Pancreas (tissue), 10 donors: ENCODE measurements at places on chromosomes 12 and 14. TPM values are rescaled to one million over a fixed set of nuclear protein-coding genes. Genes with fewer than 3 reads are reported as not detected.

DNA sequence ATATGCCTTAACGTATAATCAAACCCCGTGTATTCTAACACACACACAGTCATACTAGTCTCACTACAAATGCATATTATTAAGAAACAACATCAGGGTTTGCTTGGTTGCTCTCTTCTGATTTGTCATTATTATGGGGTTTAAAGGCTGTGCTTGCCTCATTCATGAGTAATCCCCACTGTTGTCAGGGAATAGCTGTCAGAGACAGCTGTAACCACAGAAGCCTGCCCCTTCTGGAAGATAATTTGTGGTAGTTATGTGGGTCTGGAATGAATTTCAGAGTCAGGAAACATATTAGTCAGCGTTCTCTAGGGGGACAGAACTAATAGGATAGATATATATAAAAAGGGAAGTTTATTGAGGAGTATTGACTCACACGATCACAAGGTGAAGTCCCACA is 456.9 kb upstream of the TMEM132C start:
- no peak for DNase-seq

DNA sequence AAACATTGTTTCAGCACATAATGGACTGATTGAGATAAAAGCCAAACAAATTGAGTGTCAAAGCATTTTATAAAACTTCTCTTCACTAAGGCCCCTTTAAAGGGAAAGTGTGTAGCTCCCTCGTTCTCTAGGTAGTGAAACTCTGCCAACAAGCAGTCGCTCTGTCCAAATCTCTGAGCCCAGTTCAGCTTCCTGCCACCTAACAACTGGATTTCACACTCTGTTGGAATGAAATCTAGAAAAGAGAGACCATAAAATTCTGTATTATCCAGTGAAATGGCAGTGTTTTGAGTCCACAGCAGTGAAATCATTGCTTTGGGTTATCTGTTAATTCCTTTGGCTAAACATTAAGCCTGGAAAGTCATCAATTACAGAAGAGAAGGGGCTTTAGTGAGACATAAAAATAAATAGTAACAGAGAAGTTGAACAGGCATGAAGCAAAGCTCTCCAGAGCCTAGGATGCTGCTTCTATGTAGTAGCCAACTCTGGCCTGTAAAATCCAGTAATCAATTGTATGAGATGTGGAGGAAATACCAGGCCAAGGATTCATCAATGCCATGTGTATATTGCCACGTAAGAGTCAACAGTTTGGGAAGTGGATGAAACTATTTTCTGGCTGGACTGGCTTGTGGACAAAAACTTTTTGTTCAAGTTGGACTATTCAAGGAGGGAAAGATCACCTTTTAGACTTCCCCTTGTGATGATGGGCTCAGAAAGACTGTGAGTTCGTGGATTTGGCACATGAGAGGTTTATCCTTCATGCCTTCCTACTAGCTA is 122.5 kb downstream of the WIF1 start:
- peak; percentile 31 for DNase-seq

Gene TGM1
- 2.1 TPM for total RNA-seq

Gene GPR137C
- total RNA-seq: 0.37 TPM

DNA sequence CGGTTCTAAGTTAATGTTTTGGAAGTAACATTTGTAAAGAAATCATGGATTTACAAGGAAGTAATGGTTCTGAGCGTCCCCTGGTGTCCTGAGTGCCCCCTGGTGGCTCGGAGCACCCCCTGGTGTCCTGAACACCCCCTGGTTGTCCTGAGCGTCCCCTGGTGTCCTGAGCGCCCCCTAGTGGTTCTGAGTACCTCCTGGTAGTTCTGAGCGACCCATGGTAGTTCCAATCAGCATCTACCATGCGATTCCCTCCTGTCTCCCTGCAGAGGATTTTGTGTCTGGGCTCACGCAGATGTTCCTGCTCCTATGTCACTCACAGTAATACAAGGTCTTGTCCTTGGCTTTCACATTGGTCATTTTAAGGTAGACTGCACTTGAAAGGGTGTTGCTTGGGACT is 1352.9 kb downstream of the TMEM121 start:
- DNase-seq: no peak

Gene BCL2L14
- total RNA-seq: 3.7 TPM

- DNase-seq: no peak
These were observed 4.3 kb upstream of the MYF6 start for GRCh38 chr12:80702889-80703805.

DNA sequence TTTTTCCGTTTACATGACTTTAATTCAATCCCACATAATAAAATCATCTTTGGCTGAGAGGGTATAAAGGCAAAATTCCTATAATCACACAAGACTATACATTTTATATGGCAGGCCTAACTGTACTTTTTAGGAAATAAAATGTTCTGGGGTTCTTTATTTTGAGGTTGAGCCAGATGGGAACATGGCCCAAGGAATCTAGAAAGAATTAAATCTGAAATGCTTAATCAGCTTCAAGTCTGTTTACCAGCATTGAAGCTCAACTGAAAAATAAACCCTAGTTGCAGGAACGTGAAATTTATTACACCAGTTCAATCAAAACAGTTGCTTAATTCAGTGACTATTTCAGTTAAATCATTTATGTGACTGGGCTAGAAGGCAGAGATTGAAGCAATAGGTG is 191.0 kb upstream of the BTG1 start:
- DNase-seq: no peak

DNA sequence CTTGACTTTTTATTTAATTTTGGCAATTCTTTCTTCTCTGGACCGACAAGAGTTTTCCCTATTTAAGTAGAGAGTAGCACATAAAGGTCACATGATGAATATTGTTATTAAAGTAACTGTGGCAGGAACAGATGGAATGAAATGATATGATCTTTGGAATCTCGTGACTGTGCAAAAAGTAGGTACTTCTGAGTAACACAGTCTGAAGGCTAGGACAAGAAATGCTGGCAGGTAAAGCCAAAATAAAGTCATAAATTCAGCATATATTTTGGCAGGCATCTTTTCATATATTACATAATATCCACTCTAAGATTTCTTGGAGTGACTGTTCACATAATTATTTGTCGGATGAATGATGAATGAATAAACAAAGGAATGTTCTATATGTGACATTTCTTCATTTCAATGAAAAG is 121.4 kb downstream of the EFCAB11 start:
- DNase-seq: no peak

Gene CABP1
- 0.46 TPM for total RNA-seq

Gene SIRT4
- total RNA-seq: 2.2 TPM

DNA sequence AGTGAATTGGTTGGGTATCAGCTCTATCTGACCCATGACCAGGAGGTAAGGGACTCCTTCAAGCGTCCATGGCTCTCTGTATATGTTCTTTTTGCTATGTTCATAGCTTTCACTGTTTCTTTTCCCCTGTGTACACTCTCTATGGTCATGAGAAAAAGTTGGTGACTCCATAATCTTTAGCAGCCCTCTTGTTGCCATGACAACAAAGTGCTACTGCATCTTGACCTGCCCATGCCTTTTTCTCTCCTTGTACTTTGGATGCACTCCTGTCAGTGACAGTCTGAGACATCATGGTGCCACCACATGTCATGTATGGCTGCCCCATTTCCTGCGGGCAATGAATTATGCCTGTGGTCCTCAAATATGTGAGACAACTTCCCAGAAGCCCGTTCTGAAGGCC is 280.2 kb downstream of the TMEM121 start:
- no peak for DNase-seq

- no peak for DNase-seq
These were observed 30.5 kb downstream of the RPH3A start for GRCh38 chr12:112822056-112822455.

DNA sequence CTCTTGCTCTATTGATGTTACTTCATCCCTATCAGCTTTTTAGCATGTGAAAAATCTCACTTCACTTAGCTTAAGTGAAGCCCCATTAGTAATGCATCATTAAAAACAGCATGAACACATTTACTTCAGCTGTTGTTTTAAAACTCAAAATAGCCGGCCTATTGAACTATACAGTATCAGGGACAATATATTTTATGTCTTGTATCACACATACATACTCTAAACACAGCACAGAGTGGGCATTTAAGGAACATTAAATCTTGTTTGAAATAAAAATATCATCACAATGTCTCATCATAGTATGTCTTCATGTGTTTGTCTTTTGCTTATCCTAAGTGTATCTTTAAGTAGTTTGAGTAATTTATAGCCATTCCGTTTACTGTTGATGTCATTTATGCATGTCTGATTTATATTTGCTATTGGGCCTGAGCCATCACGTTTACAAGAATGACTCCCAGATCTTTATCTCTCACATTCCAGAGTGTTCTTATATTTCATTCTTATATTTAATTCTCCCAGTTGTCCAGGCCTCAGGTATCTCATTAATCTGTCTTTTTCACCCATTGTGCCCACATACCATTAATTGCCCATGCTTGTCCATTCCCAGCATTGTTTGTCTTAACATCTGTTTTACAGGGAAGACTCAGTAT is 57.5 kb downstream of the ARHGAP5 start:
- no peak for DNase-seq

Gene TAS2R42
- not detected for total RNA-seq

DNA sequence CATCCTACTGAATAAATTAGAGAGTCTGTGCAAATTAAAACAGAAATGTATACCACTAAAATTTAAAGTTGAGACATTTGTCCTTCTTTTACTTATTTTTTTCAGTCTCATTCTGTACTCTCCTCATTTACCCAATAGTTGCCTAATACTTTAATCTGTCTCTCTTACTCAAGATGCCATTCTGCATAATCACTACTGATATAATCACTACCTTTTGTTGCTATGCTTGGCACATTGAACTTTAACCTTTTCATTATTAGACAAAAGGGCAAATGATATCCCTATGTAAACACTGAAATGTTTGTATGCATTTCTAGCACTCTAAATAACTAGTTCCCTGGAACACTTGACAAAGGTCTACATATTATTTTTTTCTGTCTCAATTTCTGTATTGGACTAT is 1108.3 kb upstream of the FLRT2 start:
- DNase-seq: no peak

DNA sequence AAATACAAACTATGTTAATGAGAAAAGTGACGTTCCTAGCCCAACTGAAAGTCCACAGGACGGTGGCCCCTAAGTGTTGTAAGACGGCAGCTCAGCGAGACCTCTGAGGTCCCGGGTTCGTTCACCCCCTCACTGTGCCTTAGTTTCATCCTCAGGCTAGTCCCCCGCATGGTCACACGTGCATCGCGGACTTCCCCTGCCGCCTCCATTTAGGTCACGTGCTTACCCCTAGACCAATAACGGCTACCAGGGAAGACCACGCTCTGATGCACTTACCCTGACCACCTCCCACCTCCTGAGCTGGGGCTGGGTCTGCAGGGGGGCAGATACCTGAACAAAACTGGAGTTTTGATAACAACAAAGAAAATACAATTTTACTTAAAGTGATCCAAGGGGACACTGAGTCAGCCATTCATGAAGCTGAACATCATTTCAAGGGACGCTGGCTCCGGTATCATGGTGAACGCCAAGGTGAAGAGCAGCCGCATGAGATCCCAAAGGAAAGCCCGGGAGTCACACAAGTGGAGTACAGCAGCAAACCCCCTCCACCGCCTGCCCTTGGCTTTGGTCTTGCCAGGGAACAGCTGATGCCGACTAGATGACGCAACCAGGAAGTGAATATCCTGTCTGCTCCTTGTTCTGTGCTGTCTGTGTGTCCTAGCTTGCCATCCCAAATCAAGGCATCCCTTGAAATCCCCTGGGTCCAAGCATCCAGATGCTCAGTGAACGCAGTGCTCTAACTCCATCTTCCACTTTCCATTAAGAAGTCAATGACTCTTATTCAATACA is 274.1 kb downstream of the PCNX1 start:
- no peak for DNase-seq

- DNase-seq: no peak
These were observed 658 bp upstream of the CEP128 start for GRCh38 chr14:80942191-80942600.

GRCh38 chr12:56775638-56776037 is 12.5 kb downstream of the HSD17B6 start:
- no peak for DNase-seq

- DNase-seq: no peak
These were observed 16.7 kb downstream of the CHST11 start for GRCh38 chr12:104473374-104473983.

DNA sequence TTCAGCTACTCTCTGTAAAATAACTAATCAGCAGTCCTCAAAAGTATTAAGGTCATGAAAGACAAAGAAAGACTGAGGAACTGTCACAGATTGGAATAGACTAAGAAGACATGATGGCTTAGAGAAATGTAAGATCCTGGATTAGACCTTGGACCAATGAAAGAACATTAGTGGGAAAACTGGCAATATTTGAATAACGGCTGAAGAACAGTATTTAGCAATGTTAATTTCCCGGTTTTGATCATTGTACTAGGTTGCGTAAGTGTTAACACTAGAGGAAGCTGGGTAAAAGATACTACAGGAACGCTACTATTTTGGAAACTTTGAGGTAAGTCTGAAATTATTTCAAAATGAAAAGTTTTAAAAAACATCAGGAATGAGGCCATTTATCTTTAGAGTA is 98.8 kb upstream of the RESF1 start:
- no peak for DNase-seq

DNA sequence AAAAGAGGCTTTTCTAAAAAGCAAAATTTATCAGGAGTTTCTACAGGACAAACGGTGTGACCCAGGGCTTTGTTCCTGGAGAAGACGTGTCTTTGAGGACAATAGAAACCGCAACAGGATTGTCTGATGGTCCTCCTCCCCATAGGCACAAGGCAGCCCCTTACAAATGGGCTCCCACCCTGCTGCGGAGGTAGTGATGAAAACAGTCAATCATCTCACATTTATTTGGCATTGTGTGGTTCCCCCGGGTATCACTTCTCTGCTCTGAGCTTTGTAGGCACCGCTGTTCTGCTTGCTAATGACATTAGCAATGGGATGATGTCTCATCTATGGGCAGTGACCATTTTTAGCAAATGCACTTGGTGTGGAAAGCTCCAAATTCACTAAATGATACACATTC is 155.5 kb upstream of the TMPO start:
- no peak for DNase-seq

DNA sequence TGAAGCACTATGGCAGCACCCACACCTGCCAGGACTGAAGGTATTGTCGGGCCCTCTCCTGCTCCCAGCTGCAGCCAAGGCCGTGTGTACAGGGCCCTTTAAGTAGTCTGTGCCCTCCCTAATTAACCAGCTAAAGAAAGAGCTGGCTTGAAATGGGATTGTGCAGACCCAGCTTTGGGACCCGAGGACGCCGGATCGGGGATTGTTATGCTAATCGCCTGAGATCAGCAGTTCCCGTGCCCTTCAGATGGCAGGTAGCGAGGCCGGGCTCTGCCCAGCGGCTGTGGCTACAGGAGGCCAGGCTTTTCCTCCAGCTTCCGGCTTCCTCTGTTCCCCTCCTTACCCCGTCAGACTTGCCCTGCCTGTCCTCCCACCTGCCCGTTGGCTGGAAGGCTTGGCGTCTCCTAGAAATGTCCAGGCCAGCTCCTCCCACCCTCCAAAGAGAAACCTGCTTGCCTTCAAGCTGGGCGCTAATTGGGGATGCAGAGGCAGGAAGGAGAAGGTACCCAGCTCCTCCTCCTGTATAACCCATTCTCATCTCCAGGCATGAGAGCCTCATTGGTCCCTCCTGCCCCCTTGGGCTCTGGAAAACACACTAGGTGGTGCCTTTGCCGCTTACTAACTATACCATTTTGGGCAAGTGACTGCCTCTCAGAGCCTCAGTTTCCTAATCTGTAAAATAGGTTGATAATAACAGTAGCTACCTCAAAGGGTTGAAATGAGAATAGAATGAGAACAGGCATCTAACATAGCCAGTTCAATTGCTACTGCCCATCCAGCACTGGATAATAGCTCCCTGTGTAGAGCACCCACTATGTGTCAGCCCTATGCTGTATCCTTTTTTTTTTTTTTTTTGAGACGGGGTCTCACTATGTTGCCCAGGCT is 25.8 kb upstream of the MSI1 start:
- peak; percentile 81 for DNase-seq
